ENCODE measurements at places on chromosomes 2 and 18. TPM values are rescaled to one million over a fixed set of nuclear protein-coding genes. Genes with fewer than 3 reads are reported as not detected.
A peak's percentile ranks its signal among the peaks of the same experiment; 100 is the strongest.

GRCh38 chr2:17309181-17309580, 209.1 kb downstream of the RAD51AP2 start:
- H3K36me3 ChIP-seq, result no peaks in the 10 kb centered on the region
- DNase-seq, result no peak
- no peak overlapping the region for H3K4me3 ChIP-seq

- DNase-seq, result peak; percentile 42
- no peak overlapping the region for H3K4me3 ChIP-seq
- H3K27me3 ChIP-seq, result peaks cover 2% of the 10 kb centered on the region
- no peak overlapping the region for H3K27ac ChIP-seq
- no peaks in the 10 kb centered on the region for H3K36me3 ChIP-seq
These were observed 94.2 kb upstream of the FZD7 start for GRCh38 chr2:201939453-201939941.

DNA sequence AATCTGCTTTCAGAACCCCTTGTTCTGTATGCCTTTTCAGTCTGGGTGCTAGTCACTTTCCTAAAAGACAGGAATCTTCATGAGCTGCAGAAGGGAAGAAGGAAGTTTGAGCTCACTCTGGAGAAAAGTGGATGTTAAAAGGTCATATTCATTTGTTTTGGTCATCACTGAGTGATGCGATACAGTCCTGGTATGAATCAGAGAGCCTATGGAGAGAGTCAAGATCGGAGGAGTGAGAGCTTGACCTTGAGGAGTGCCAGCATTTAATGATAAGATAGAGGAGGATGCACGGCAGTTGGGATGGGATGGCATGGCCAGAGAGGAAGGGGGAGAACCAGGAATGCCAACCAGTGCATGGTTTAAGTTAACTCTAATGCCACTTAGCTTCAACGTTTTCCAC, 19.6 kb downstream of the USP39 start:
- H3K36me3 ChIP-seq, result peaks cover 79% of the 10 kb centered on the region
- H3K4me1 ChIP-seq, result peaks cover 4% of the 10 kb centered on the region

DNA sequence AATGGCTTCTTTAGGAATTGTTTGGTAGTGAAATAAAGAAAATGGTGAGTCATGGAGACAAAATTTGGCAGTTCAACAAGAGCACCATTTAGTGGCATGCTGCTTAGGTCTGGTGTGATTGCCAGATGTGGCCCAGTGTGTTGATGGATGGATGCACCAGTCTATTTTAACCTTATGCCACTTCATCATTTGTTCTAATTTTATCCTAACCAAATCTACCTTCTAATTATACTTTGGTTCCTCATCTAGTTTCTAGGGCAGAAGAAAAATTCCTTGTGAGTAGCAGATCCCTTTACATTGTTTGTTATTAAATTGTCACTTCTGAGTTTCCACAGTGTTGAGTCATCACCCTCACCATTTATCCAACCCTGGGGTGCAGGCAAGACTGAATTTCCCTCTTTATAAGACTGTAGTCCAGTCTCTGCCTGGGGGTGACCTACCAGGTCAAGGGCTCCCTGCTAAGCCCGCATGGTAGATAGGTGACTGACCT, 32.5 kb downstream of the NABP1 start:
- no peak overlapping the region for H3K4me3 ChIP-seq
- DNase-seq, result peak; percentile 61
- H3K4me1 ChIP-seq, result peaks cover 11% of the 10 kb centered on the region
- H3K27ac ChIP-seq, result no peak overlapping the region

DNA sequence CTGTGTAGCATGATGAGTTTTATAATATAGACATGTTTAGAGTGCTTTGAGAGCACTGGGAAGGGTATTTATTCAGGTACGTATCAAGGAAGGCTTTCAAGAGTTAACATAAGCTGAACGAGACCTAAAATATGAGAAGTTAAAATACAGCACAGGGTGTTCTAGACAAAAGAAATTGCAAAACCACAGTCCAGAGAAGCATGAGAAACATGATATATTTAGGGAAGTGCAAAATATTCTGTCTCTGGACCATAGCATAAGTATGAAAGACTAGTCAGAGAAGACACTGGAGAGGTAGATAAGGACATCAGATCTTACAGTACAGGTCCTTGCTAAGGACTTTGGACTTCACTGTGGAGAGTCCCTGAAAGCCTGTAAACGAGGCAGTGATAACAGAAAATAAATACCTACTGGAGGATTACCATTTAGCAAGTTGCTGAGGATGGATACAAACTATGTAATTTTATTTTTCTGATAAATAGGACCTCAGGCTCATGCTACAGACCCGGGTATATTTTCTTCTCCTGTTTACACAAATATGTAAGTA, 43.7 kb downstream of the FSIP2 start:
- H3K4me3 ChIP-seq, result no peak overlapping the region
- no peaks in the 10 kb centered on the region for H3K4me1 ChIP-seq
- DNase-seq, result peak; percentile 21
- H3K27me3 ChIP-seq, result no peaks in the 10 kb centered on the region
- H3K27ac ChIP-seq, result no peak overlapping the region

DNA sequence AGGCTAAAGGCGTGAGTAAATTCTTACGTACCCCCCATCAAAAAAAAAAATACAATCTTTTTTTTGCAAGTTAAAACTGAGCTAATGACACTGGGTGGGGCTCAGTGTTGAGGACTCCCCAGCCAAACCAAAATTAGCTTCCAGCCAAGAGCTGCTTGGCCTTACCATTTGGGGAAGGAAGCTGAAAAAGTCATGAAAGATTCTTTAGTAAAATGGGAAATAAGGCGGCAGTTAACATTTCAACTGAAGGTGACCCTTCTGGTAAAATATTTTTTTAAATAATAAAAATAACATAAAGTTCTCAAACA, 16.4 kb downstream of the SMAD7 start:
- H3K4me1 ChIP-seq, result peaks cover 96% of the 10 kb centered on the region
- DNase-seq, result no peak
- H3K27me3 ChIP-seq, result no peaks in the 10 kb centered on the region
- peaks cover 59% of the 10 kb centered on the region for H3K36me3 ChIP-seq
- no peak overlapping the region for H3K4me3 ChIP-seq

The GCKR gene
- 1.4 TPM for total RNA-seq

The EHD3 gene
- total RNA-seq, result 17.4 TPM

The CCDC74B gene
- total RNA-seq, result 5.4 TPM

- H3K27ac ChIP-seq, result no peak overlapping the region
- peaks cover 12% of the 10 kb centered on the region for H3K4me1 ChIP-seq
- no peaks in the 10 kb centered on the region for H3K27me3 ChIP-seq
- H3K4me3 ChIP-seq, result no peak overlapping the region
These were observed 120.6 kb downstream of the EHBP1 start for GRCh38 chr2:62826141-62826540.

The CHCHD5 gene
- 7.7 TPM for total RNA-seq

The SCN2A gene
- total RNA-seq, result 5.0 TPM

DNA sequence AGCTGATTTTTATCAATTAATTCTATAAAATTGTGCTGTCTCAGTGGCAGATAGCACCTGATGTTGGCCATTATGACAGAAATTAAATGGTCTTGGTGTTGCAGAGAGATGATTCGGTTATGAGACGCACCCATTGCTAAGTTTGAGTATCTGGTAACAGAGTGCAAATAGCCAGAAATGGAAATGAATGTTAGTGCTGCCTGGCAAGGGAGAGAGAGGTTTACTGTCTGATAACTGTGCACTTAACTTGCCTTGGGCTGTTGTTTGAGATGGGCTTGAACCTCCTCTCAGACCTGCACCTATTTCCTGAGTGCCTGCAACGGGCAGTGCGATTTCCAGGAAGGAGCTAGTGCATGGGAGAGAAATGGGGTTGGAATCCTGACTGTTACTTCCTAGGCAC, 11.7 kb downstream of the DPYSL5 start:
- peaks cover 42% of the 10 kb centered on the region for H3K27me3 ChIP-seq
- H3K27ac ChIP-seq, result no peak overlapping the region
- H3K4me3 ChIP-seq, result no peak overlapping the region
- DNase-seq, result no peak
- H3K4me1 ChIP-seq, result no peaks in the 10 kb centered on the region

DNA sequence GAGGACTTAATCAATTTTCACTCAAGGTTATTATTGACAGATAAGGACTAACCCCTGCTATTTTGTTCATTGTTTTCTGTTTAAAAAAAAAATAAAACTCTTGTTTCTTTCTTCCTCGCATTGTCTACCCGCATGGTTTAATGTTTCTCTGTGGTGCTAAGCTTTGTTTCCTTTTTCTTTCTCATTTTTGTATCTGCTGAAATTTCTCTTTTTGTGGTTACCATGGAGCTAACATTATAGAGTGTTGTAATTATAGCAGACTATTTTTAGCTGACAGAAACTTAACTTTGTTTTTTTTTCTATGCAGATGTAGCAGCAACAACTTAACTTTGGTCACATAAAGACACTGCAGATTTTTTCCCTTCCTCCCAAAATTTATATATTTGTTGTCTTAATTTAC, 43.1 kb upstream of the CHN1 start:
- no peaks in the 10 kb centered on the region for H3K4me1 ChIP-seq
- no peaks in the 10 kb centered on the region for H3K36me3 ChIP-seq

- no peak overlapping the region for H3K27ac ChIP-seq
- no peaks in the 10 kb centered on the region for H3K4me1 ChIP-seq
- no peak for DNase-seq
These were observed 95.0 kb downstream of the CDH20 start for GRCh38 chr18:61428266-61428665.

The TRIP12 gene
- total RNA-seq, result 249 TPM

DNA sequence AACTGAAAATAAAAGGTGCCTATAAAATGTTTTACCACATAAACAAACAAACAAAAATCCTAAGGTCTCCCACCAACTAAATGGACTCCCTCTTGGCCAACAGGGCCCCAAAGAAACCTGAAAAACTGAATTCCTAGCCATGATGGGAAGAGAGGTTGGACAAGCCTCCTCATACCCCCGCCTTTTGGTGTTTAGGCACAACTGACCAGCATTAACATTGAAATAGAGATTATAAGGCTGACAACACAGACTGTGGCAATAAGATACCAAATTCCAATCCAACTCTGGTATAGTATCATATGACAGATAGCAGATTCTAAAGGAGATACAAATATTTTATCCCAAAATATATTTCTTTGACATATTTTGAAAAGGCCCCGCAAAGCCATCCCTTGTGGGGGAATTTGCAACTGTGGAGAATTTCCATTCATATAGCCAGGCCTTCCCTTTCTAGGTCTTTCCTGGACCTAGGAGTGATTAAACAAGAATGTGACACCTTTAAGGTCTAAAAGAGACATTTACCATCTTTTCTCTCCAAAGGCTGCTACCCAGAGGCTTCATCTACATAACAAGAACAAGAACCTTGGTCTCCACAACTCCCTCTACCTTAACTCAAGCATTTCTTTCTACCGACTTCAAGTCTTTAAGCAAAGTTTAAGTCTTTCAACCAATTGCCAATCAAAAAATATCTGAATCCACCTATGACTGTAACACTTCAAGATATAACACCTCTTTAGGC, 80.0 kb downstream of the CHN1 start:
- H3K27me3 ChIP-seq, result no peaks in the 10 kb centered on the region
- no peaks in the 10 kb centered on the region for H3K4me1 ChIP-seq
- no peak for DNase-seq
- H3K4me3 ChIP-seq, result no peak overlapping the region
- no peaks in the 10 kb centered on the region for H3K36me3 ChIP-seq
- H3K27ac ChIP-seq, result no peak overlapping the region

The CTLA4 gene
- total RNA-seq, result not detected
